ENCODE measurements at places on chromosomes 3 and 15. TPM values are rescaled to one million over a fixed set of nuclear protein-coding genes. Genes with fewer than 3 reads are reported as not detected.

DNA sequence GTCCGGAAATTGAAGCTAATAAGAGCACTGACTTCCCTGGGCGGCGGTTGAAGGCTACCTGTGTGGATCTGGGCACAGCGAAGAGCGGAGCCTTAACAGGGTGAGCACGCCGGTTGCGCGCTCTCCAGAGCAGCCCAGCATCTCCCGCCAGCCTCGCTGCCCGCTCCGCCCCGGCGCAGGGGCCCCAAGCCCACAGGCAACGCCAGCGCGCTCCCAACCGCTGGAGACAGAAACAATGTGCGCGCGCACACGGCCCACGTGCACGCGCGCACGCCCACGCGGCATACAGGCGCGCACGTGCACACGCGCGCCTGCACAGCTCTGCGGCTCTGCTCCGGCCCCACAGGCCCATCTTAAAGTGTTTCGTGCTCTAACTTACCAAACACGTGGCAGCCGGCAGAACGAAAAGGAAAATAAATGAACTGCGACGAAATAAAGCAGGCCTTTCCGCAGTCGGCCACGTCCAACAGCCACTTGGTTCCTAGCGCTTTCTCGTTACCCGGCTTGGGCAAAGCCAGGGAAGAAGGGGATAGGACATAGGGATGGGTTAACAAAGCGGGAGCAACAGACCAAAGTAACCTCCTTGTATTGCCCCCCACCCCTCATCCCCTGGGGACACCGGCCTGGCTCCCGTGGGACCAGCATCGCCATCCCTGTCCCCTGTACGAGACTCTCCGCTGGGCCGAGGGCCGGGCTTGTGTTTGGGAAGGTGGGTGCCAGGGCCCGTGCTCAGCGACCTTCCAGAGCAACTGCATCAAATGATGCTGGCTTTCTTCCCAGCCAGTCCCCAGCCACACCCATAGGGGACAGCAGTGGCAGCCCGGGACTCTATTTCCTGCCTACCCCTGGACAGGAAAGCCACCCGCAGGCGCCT lies 203.7 kb downstream of the ABHD5 start:
- peak; percentile 62 for DNase-seq
- no peaks in the 10 kb centered on the region for H3K36me3 ChIP-seq

GRCh38 chr3:194285024-194285849 lies 65.9 kb downstream of the CPN2 start:
- no peaks in the 10 kb centered on the region for H3K36me3 ChIP-seq
- H3K4me1 ChIP-seq: peaks cover 12% of the 10 kb centered on the region
- no peak overlapping the region for H3K4me3 ChIP-seq
- no peak overlapping the region for H3K27ac ChIP-seq
- DNase-seq: no peak

DNA sequence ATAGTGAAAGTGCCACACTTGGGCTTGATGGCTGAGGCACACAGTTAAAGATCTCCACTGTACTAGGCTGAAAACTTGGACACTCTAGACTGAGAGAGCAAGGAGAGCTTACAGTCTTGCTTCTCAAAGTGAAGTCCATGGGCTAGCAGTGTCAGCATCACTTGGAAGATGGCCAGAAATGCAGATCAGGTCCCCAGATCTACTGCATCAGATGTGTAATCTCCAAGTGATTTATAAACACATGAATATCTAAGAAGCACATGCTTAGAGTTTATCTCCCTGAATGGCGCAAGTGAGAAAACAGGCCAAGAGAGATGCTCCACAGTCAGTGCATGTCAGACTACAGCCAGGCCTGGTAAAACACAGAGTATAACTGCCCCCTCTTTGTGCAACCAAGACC lies 308.6 kb downstream of the CLSTN2 start:
- no peak overlapping the region for H3K4me3 ChIP-seq
- H3K36me3 ChIP-seq: no peaks in the 10 kb centered on the region

DNA sequence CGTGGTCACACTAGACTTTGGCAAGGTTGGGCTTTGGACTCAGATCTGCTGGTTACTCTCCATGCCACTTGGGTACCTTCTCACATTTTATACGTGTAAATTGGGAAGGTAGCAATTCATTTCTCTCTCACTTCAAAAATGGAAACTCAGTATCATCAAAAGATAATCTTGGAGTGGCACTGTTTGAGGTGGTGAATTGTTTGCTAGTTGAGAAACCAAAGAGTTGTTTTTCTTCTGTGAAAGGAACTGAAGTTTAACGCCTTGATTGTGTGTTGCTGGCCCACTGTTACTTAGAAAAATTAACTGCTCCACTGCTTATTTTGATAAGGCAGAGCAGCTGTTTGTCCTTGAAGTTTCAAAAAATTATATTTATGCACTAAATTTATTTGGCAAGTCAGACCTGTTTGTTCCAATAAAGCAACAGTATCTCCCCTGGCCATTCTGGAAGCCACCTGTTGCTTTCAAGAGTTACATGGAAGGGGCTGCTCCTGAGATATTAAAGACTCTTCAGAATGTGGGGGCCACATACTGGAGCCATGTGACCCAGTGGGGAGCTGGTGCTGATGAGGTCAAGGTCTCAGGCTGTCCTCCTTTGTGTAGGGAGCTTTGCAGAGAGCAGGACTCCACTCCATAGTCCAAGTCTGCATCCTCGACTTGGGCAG lies 16.2 kb downstream of the PLCL2 start:
- H3K4me3 ChIP-seq: no peak overlapping the region
- no peak for DNase-seq
- H3K4me1 ChIP-seq: peaks cover 10% of the 10 kb centered on the region
- H3K36me3 ChIP-seq: no peaks in the 10 kb centered on the region
- no peak overlapping the region for H3K27ac ChIP-seq
- H3K27me3 ChIP-seq: no peaks in the 10 kb centered on the region

GRCh38 chr3:141405591-141405990 lies 37.3 kb downstream of the ZBTB38 start:
- no peak for DNase-seq
- H3K27ac ChIP-seq: peak overlapping the region; percentile 87
- peaks cover 56% of the 10 kb centered on the region for H3K36me3 ChIP-seq
- H3K27me3 ChIP-seq: no peaks in the 10 kb centered on the region
- H3K4me3 ChIP-seq: no peak overlapping the region

DNA sequence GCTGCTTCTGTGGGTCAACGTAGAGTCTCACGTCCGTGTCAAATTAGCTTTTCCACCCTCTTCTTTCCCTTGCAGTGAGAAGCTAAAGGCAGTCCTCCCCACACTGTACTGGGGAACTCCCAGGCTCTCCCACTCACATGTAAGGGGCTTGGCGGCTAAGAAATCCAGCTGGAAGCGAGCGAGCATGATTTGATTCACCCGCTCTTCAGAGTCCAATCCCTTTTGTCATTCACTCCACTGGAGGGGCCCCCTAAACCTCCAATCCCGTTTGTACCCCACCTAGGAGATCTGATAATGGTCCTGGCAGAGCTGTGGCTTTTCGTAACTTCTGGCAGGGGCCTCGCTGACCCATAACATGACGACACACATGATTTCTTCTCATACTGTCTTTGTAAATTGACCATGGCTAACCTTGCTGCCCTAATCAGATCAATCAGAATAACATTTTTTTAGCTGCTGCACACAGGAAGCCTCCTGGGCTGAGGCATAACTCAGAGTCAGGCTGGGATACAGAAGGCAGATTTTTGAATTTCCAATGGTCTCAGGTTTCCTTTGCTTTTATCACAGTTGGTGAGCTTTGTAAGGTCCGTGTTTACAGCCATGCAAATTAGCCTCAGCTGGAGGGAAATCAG lies 235.2 kb downstream of the GREM1 start:
- H3K36me3 ChIP-seq: no peaks in the 10 kb centered on the region
- DNase-seq: no peak
- no peaks in the 10 kb centered on the region for H3K27me3 ChIP-seq
- no peak overlapping the region for H3K27ac ChIP-seq

DNA sequence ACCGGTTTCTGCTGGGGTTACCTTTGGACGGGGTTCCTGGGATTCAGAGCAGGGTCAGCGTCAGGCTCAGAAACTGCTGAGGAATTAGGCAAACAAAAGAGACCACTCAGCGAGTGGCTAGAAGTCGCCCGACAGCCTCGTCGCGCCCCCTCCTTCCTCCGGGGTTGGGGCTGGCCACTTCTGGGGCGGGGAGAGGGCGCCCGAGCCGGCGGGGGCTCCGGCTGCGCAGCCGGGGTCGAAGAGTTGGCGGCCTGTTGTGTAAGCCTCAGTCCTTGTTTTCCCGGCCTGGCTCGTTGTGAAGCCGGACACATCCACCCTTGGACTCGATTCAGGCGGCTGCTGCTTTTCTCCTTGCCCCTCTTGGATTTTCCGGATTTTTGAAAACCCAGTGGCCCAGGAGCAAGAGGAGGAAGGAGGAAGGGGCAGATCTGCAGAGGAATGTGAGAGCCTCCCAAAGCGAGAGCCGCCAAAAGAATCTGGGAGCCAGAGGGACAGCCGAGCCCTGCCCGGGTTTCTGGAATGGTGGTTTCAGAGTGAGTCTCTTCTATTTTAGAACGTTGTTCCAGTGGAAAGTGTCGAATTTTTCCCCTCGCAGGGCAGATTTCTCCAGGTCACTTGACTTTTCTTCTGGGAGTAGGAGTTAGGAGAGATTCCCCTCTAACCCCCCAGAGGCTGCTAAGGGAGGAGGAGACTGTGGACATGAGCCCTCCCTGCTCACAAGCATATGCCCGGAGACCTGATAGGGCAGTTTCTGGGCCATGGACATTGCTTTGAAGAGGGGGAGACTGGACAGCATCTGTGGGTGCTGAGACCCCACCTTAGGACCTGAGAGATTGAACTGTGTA lies 666 bp downstream of the SNX33 start:
- H3K27ac ChIP-seq: peak overlapping the region; percentile 49
- peak overlapping the region; percentile 88 for H3K4me3 ChIP-seq
- DNase-seq: no peak
- H3K4me1 ChIP-seq: peaks cover 44% of the 10 kb centered on the region
- H3K36me3 ChIP-seq: peaks cover 43% of the 10 kb centered on the region
- H3K27me3 ChIP-seq: no peaks in the 10 kb centered on the region

- no peaks in the 10 kb centered on the region for H3K36me3 ChIP-seq
- H3K27ac ChIP-seq: no peak overlapping the region
- H3K4me1 ChIP-seq: peaks cover 31% of the 10 kb centered on the region
- no peak for DNase-seq
- H3K27me3 ChIP-seq: no peaks in the 10 kb centered on the region
Observed at GRCh38 chr3:49460188-49460890, 9.7 kb upstream of the DAG1 start.

GRCh38 chr3:121896823-121897222 lies 2.6 kb downstream of the SLC15A2 start:
- no peak overlapping the region for H3K27ac ChIP-seq
- H3K27me3 ChIP-seq: no peaks in the 10 kb centered on the region
- DNase-seq: no peak
- no peaks in the 10 kb centered on the region for H3K36me3 ChIP-seq
- H3K4me1 ChIP-seq: no peaks in the 10 kb centered on the region

DNA sequence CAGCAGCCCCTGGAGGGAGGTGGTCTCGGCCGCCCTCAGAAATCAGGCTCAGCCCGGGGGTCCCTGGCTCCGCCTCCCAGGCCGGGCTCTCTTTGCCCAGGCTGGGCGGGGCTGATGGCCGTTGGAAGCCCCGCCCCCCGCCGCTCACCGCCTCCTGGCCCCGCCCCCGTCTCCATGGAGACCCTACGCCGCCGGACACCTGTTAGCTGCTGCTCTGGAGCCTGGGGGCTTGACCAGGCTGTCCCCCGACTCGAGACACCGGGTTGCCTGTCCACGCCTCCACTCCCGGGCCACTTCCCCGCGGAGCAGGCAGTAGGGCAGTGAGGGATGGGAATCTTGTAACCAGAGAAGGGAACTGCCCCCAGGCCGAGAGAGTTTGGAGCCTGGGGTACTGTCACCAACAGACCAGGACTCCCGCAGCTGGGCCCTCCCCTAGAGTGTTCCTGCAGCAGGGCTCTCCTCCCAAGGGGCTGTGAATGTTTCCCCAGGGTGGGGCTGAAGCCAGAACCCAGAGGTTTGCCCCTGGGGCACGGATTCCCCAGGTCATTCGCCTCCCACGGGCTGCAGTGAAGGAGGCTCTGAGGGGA lies 27.8 kb upstream of the RPL32 start:
- H3K27ac ChIP-seq: no peak overlapping the region
- H3K4me1 ChIP-seq: no peaks in the 10 kb centered on the region
- H3K4me3 ChIP-seq: no peak overlapping the region
- no peak for DNase-seq
- no peaks in the 10 kb centered on the region for H3K36me3 ChIP-seq

DNA sequence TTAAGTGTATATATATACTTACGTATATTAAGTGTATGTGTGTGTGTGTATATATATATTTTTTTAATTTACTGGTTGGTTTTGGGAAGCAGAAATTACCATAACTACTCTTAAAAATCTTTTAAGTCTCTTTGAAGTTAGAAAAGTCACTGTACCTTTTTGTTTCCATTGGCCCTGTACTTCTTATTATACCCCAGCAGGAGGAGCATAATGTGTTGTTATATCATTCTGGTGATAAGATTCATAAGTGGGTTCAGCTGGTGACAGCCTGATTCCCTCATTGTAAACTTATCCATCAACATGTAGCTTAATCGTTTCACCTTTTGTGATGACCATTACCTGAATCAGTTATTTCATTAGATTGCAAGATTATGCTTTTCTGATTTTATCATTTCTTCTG lies 30.8 kb downstream of the MLH1 start:
- no peak overlapping the region for H3K4me3 ChIP-seq
- no peaks in the 10 kb centered on the region for H3K27me3 ChIP-seq
- H3K4me1 ChIP-seq: no peaks in the 10 kb centered on the region
- no peak overlapping the region for H3K27ac ChIP-seq
- DNase-seq: no peak

DNA sequence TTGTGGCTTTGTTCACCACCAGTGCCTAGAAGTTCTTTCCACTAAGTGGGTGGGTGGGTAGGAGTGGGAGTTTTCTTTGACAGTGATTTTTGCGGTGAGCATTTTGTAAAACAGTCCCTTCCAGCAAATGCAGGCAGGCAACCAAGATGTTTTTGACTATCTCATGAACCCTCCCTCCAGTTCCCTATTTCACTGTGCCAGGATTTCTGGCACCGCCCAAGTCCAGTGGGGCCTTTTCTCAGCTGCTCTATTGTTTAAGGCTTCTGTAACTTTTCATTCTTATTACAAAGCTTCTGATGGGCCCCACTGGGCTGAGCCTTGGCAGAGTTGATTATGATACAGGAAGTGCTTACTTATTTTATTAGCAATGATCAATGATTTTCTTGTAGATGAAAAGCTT lies 236.0 kb downstream of the EDEM1 start:
- no peaks in the 10 kb centered on the region for H3K36me3 ChIP-seq
- H3K27ac ChIP-seq: no peak overlapping the region
- H3K27me3 ChIP-seq: no peaks in the 10 kb centered on the region
- DNase-seq: no peak
- H3K4me1 ChIP-seq: no peaks in the 10 kb centered on the region

GRCh38 chr3:29353807-29354206 lies 72.9 kb downstream of the RBMS3 start:
- no peaks in the 10 kb centered on the region for H3K36me3 ChIP-seq
- H3K4me3 ChIP-seq: no peak overlapping the region
- H3K27ac ChIP-seq: no peak overlapping the region

Gene ATP8B4
- total RNA-seq: not detected

Gene WDR93
- 0.05 TPM for total RNA-seq

Gene CRYGS
- total RNA-seq: 0.63 TPM

Gene HRG
- not detected for total RNA-seq

Gene IL17RE
- total RNA-seq: 0.37 TPM

Gene USP19
- total RNA-seq: 23.8 TPM
